Osteoblast (primary cell): ENCODE measurements at places on chromosomes 11 and 22. TPM values are rescaled to one million over a fixed set of nuclear protein-coding genes. Genes with fewer than 3 reads are reported as not detected.

- H3K4me1 ChIP-seq: peaks cover 46% of the 10 kb centered on the region
- no peaks in the 10 kb centered on the region for H3K27me3 ChIP-seq
- peak; percentile 79 for DNase-seq
- peak overlapping the region; percentile 89 for H3K27ac ChIP-seq
- H3K4me3 ChIP-seq: no peak overlapping the region
Measured at GRCh38 chr11:108929241-108929640, 264.4 kb downstream of the DDX10 start.

GRCh38 chr22:37137131-37137530 lies 12.6 kb downstream of the IL2RB start:
- no peaks in the 10 kb centered on the region for H3K27me3 ChIP-seq
- no peak overlapping the region for H3K4me3 ChIP-seq
- H3K4me1 ChIP-seq: no peaks in the 10 kb centered on the region
- peak; percentile 25 for DNase-seq
- no peak overlapping the region for H3K27ac ChIP-seq

- no peak overlapping the region for H3K27ac ChIP-seq
- no peaks in the 10 kb centered on the region for H3K4me1 ChIP-seq
- no peaks in the 10 kb centered on the region for H3K36me3 ChIP-seq
- DNase-seq: no peak
Measured at GRCh38 chr11:43602670-43603069, 77.9 kb upstream of the HSD17B12 start.

- H3K4me1 ChIP-seq: peaks cover 17% of the 10 kb centered on the region
- H3K4me3 ChIP-seq: no peak overlapping the region
- no peak for DNase-seq
- no peaks in the 10 kb centered on the region for H3K27me3 ChIP-seq
Measured at GRCh38 chr11:8985462-8985861, 18.3 kb downstream of the NRIP3 start.

DNA sequence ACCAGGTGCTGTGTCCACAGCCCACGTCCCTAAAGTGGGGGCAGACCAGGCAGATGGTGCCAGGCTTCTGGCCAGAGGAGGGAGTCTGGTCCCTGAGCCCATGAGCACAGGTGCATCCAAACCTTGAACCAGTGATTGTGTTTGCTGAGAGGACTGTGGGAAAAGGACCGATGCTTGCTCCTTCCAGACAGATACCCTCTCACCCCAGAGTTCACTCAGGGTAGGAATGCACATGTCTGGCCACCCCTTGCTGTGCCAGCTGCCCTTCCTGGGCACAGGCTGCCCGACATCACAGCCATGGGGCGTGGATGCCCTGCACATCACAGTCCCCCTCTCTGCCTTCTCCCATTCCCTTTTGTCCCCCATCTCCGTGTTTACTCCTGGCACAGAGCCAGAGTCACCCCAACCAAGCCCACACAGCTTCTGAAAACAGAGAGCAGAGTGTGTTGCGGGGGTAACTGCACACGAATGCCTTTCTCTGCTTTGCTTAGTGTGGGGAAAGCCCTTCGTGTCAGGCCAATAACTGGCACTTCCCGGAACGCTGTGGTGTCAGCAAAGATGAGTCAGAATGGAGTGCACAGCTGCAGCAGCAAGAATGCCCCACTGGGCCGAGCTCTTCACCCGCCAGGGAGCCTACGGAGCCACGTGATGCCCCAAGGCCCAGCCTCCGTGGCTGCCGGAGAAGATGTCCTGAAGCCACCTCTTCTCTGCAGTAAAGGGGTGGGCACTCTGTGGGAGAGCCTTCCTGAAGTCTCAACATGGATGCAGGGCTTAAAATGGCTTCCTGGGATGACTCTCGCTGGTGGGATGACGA lies 7.6 kb downstream of the CARS1 start:
- H3K27me3 ChIP-seq: no peaks in the 10 kb centered on the region
- peak overlapping the region; percentile 88 for H3K27ac ChIP-seq
- peak; percentile 99 for DNase-seq
- peaks cover 19% of the 10 kb centered on the region for H3K4me1 ChIP-seq
- H3K4me3 ChIP-seq: peak overlapping the region; percentile 23
- H3K36me3 ChIP-seq: peaks cover 49% of the 10 kb centered on the region

- no peaks in the 10 kb centered on the region for H3K36me3 ChIP-seq
- no peak overlapping the region for H3K27ac ChIP-seq
- peaks cover 44% of the 10 kb centered on the region for H3K27me3 ChIP-seq
- no peaks in the 10 kb centered on the region for H3K4me1 ChIP-seq
- no peak overlapping the region for H3K4me3 ChIP-seq
Measured at GRCh38 chr11:34757026-34757451, 136.1 kb downstream of the EHF start.

The CRYBB2 gene
- not detected in 2 replicates for total RNA-seq

- H3K4me3 ChIP-seq: no peak within 1 kb of the TSS
- DNase-seq: no peak
- H3K27ac ChIP-seq: no peak within 1 kb of the TSS
- no peaks in the 10 kb centered on the region for H3K27me3 ChIP-seq
- no peaks in the 10 kb centered on the region for H3K4me1 ChIP-seq
Measured at GRCh38 chr11:7796842-7797241, at the start of gene OR5P2. OR5P2 (minus strand) TSS chr11:7796942; CDS start chr11:7796942, 0 bp downstream.

GRCh38 chr22:29627196-29627535 lies 23.7 kb downstream of the NF2 start:
- H3K4me1 ChIP-seq: peaks cover 57% of the 10 kb centered on the region
- H3K4me3 ChIP-seq: no peak overlapping the region
- H3K27ac ChIP-seq: peak overlapping the region; percentile 96
- no peaks in the 10 kb centered on the region for H3K36me3 ChIP-seq
- H3K27me3 ChIP-seq: no peaks in the 10 kb centered on the region
- no peak for DNase-seq

GRCh38 chr11:11253995-11254394 lies 99.1 kb downstream of the CSNK2A3 start:
- H3K27me3 ChIP-seq: peaks cover 18% of the 10 kb centered on the region
- DNase-seq: no peak
- H3K27ac ChIP-seq: no peak overlapping the region
- H3K4me3 ChIP-seq: no peak overlapping the region
- H3K4me1 ChIP-seq: no peaks in the 10 kb centered on the region

The NAALAD2 gene
- total RNA-seq: 0.59 and 1.8 TPM in 2 replicates

GRCh38 chr11:35791088-35791958 lies 128.7 kb downstream of the TRIM44 start:
- H3K4me1 ChIP-seq: peaks cover 30% of the 10 kb centered on the region
- H3K27ac ChIP-seq: no peak overlapping the region
- no peaks in the 10 kb centered on the region for H3K36me3 ChIP-seq

DNA sequence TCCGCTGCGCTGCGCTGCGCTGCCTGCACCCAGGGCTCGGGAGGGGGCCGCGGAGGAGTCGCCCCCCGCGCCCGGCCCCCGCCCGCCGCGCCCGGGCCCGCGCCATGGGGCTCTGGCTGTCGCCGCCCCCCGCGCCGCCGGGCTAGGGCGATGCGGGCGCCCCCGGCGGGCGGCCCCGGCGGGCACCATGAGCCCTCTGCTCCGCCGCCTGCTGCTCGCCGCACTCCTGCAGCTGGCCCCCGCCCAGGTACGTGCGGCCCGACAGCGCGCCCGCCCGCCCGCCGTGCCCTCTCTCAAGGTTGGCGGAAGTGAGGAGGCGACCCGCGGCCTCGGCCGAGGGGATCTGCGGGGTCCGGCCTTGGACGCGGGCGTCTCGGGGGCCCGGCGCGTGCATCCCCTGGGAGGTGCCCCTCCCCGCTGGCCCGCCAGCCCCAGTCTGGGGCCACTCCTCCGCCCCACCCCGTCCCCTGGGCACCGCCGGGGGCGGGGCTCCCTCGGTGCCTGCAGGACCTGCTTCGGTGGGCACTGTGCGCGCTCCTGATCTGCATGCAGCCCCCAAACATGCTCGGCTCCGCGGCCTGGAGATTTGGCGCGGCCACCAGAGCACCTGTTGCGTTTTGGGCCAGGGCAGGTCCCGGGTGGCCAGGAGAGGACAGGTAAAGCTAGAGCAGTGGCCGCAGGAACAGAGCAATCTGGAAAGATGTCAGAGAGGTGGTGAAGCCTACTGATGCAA lies 429 bp downstream of the VEGFB start:
- peaks cover 5% of the 10 kb centered on the region for H3K36me3 ChIP-seq
- H3K27me3 ChIP-seq: no peaks in the 10 kb centered on the region
- peaks cover 14% of the 10 kb centered on the region for H3K4me1 ChIP-seq
- no peak overlapping the region for H3K27ac ChIP-seq
- DNase-seq: peak; percentile 92

GRCh38 chr11:9765320-9766101 lies 101.6 kb downstream of the SWAP70 start:
- H3K27me3 ChIP-seq: no peaks in the 10 kb centered on the region
- no peaks in the 10 kb centered on the region for H3K36me3 ChIP-seq
- DNase-seq: peak; percentile 83
- peak overlapping the region; percentile 70 for H3K27ac ChIP-seq
- peak overlapping the region; percentile 4 for H3K4me3 ChIP-seq
- H3K4me1 ChIP-seq: peaks cover 25% of the 10 kb centered on the region

The TMEM223 gene
- total RNA-seq: 9.0 and 11.5 TPM in 2 replicates

DNA sequence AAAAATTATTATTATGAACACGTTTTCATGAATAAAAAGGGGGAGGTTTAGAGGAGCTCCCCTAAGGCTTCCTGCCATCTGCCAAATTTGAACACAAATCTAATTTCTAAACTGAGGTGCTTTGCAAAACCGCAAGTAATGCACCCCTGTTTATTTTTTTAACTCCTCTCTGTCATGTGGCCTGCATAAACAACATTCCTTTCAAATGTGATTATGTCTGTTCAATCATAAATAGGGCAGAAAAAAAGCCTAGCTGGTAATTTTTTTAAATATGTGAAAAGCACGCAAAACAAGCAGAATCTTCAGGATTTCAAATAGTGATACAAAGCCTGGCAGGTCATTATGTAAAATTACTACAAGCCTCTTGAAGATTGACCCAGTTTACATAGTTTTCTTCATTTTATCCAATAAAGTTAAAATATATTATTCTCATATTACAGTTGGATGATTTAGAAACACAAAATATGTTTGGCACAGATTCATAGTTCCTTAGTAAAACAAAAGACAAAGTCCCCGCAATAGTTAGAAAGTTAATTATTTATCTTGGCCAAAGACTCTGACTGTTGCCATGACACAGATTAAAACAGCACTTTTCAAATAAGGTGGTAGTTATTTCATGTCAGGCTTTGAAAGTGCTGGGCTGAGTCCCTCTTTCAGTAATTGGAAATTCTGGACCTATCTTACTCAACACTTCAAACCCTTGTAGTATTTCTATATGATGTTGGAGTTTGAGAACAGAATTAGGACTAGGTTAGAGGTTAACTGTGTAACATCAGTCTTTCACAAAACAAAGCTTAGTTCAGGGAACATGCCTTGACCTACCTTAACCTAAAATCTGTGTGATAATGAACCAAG lies 200.3 kb upstream of the MPPED2 start:
- no peak overlapping the region for H3K4me3 ChIP-seq
- H3K36me3 ChIP-seq: no peaks in the 10 kb centered on the region

The OR52I1 gene
- total RNA-seq: not detected in 2 replicates

DNA sequence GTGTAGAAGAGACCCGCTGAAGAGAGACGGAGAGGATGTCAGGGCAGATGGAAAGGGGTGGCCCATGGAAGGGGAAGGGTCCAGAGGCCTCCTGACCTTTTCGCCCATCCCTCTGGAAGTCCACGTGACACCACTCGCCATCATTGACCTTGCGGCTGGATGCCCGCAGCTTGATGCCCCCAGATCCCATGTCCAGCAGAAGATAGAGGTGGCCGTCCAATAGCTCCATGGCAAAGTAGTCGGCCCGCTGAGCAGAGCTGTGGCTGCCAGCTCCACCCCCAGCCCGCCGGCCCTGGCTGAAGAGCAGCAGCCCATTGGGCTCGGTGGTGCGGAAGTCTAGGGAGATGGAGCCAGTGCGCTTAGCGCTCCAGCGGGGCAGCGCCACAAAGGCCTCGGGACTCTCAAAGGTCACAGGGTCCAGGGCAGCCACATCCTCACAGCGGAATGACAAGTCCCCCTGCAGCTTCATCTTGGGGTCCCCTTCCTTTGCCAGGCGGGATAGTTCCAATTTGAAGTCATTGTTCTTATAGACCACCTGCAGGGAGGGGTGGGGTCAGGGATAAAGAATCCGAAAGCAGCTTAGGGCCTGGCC lies 55.7 kb downstream of the NRXN2 start:
- H3K27me3 ChIP-seq: peaks cover 38% of the 10 kb centered on the region
- no peak for DNase-seq

DNA sequence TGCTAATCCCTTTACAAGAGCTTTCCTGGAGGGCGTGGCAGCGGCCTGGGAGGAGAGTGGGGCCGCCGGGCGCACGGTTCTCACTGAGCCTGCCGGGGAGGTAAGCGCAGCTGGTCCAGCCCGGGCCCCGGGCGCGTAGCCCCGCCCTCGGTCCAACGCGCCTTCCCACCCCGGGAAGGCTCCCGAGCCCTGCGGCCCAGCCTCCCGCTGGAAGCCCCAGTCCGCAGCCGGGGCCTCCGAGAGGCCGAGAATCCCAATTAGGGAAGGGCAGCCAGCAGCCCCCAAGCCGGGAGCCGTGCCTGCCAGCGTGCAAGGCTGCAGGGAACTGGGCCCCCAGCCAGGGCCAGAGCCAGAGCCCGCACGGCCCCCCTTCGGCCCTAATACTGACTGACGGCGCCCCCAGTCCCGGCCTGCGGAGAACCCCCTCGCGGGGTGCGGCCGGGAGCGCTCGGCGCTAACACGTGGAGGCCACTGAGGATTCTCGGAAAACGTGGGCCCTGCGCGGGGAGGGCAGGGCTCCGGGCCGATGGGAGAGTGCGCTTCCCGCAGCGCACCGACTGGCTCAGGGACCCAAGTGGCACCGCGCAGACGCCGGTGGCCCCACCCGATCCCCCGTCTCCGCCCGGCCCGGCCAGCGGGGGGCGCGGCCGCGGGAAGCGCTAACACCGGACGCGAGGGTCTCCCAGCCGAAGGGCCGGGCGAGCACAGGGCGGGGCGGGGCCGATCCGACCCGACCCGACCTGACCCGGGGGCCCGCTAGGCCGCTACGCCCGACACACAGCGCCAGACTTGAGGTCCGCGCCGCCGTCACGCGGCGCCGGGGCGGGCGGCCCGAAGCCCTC lies 5.7 kb downstream of the ZFTA start:
- H3K4me1 ChIP-seq: peaks cover 4% of the 10 kb centered on the region
- peak; percentile 92 for DNase-seq
- H3K27ac ChIP-seq: no peak overlapping the region
- no peaks in the 10 kb centered on the region for H3K27me3 ChIP-seq
- H3K4me3 ChIP-seq: no peak overlapping the region

The TMEM121B gene
- under 0.01 TPM in 1 of 2 replicates, not detected in the other for total RNA-seq

- H3K4me3 ChIP-seq: no peak overlapping the region
- H3K27me3 ChIP-seq: no peaks in the 10 kb centered on the region
- no peak for DNase-seq
Measured at GRCh38 chr11:103881584-103881983, 154.9 kb upstream of the DDI1 start.

- DNase-seq: no peak
- no peaks in the 10 kb centered on the region for H3K36me3 ChIP-seq
- no peaks in the 10 kb centered on the region for H3K27me3 ChIP-seq
Measured at GRCh38 chr11:36090356-36091109, 146.7 kb downstream of the LDLRAD3 start.

DNA sequence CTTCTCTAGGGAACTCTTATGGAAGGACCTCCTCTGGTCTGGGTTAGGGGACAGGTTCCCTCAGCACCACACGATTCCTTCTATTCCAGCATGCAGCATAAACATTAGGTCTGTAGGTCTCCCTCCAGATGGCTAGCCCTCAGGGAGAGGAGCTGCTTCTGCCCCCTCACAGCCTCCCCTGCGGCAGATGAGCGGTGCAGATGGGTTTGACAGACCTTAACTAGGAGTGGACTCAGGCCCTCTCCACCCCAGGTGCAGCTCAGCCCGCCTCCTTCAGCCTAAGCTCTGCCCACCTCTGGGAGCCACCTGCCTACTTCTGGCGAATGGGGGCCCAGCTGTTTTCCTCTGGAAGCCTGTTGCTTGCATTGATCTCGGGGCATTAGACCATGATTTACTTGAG lies 55.7 kb upstream of the EIF3D start:
- no peaks in the 10 kb centered on the region for H3K36me3 ChIP-seq
- no peak overlapping the region for H3K27ac ChIP-seq
- peak; percentile 47 for DNase-seq
- H3K27me3 ChIP-seq: peaks cover 67% of the 10 kb centered on the region

The CHRM1 gene
- under 0.01 TPM in 1 of 2 replicates, not detected in the other for total RNA-seq
